Activated CD4-positive, alpha-beta T cell treated with anti-CD3 and anti-CD28 coated beads for 48 hours (primary cell): ENCODE measurements at places on chromosomes 16 and 17.

GRCh38 chr17:6413065-6413464 lies 21.9 kb downstream of the AIPL1 start:
- DNase-seq, result no peak

GRCh38 chr17:49555495-49556222 lies 20.0 kb upstream of the NXPH3 start:
- DNase-seq, result no peak

DNA sequence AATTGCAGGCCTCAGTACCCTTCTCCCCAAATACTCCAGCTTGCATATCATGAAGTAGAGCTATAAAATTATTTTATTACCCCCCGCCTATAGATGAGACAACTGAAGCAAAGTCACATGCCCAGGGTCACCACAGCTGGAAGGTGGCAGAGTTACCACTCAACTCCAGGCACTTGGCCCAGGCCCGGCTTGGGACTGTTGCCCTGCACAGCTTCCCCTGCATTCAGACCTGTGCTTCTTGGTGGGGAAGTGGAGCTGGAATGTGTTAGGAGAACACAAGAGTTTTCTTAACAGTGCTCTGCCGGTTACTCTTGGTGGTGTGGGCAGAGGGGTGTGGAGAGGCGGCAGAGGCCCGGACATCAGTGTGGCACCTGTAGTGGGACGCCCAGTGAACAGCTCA lies 149.3 kb downstream of the SOCS1 start:
- DNase-seq, result no peak

GRCh38 chr16:60608971-60609370 lies 1427.3 kb downstream of the CDH8 start:
- DNase-seq, result no peak

DNA sequence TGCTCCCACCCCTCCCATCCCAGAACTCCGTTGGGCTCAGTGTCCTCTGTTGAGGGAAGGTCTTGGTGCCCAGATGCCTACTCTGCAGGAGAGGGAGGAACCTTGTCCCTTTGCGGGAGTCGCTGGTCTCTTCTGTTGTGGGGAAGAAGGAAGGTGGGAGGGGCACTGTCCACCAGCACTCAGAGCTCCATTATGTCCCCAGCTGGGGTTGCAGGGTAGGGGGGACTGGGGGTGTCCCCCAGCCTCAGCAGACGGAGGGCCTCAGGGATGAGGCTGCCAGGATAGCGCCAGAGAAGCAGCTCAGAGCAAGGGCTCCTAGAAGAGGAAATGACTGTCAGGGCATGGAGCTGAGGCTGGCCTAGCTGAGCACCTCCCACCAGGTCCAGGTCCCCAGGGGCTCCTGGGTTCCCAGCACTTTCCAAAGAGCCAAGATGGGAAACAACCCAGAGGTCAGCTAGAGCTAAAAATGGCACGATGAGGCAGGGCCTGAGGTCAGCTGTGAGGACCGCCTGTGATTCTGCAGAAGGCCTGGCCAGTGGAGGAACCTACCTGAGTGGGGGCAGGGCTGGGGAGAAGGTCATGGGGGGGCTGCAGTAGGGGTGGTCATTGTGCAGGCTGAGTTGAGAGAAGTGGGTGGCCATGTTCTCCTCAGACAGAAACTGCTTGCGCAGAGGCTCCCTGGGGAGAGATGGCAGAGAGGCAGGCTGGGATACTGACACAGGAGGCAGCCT lies 893 bp downstream of the HCFC1R1 start:
- peak; percentile 56 for DNase-seq

DNA sequence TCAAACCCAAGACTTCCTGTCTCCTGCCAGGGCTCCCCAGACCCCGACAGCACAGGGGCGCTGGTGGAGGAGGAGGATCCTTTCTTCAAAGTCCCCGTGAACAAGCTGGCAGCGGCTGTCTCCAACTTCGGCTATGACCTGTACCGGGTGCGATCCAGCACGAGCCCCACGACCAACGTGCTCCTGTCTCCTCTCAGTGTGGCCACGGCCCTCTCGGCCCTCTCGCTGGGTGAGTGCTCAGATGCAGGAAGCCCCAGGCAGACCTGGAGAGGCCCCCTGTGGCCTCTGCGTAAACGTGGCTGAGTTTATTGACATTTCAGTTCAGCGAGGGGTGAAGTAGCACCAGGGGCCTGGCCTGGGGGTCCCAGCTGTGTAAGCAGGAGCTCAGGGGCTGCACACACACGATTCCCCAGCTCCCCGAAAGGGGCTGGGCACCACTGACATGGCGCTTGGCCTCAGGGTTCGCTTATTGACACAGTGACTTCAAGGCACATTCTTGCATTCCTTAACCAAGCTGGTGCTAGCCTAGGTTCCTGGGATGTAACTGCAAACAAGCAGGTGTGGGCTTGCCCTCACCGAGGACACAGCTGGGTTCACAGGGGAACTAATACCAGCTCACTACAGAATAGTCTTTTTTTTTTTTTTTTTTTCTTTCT lies 8.1 kb downstream of the SERPINF1 start:
- peak; percentile 19 for DNase-seq

GRCh38 chr16:81581107-81581506 lies 136.5 kb downstream of the CMIP start:
- DNase-seq, result no peak

GRCh38 chr16:305916-306626 lies 23.1 kb downstream of the PDIA2 start:
- DNase-seq, result no peak

GRCh38 chr17:29197516-29198272 lies 17.5 kb upstream of the MYO18A start:
- DNase-seq, result no peak

GRCh38 chr17:18964018-18964351 lies 12.0 kb downstream of the SLC5A10 start:
- DNase-seq, result no peak

GRCh38 chr17:58913971-58914769 lies 158.5 kb downstream of the PPM1E start:
- no peak for DNase-seq

- DNase-seq, result no peak
These were observed 115.5 kb upstream of the NLRP1 start for GRCh38 chr17:5699814-5700213.

DNA sequence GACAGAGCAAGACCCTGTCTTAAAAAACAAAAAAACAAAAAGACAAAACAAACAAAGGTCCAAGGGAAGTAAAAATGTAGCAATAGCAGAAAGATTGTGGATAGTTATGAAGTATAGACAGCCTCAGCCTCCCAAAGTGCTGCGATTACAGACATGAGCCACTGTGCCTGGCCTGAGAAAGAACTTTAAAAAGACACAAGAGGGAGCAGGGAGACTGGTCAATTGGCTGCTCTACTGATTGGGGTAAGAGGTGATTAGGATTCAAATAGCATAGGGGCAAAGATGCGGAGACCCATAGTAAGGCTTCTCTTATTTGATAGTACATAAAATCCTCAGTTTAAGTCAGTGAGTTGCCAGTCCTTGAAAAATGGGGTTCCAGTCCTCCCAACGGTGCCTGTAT lies 518.2 kb upstream of the GOT2 start:
- no peak for DNase-seq
